Cortex of kidney (tissue), 1 donor: ENCODE measurements at places on chromosomes 16 and 17.

DNA sequence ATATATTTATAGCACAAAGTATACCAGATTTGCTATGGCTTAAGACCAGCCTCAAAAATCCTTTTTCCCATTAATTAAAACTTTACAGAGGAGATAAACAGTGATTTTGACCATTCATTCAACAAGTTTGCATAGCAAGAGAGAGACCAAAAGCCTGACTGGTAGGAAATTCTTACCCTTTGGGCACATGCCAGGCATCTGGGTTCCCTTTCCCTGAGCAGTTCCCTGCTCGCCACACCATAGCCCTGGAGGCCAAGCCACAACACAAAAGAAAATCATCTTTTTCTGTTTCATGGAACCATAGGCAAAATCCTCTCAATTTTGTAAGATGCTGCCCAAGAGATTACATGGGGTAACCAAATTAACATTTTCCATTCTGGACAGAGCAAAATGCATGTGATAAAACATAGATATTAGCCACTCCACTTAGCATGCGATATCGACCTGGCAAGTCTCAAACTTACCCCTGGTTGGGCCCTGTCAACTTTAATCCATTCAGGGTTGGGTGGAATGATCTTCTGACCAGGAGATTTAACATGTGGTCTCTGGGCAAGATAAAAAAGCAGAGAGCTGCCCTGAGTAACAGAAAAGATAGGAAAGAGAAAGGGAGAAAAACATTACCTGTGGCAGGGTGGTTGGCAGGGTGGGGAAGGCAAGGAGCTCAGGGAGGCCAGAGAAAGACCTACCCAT, 57.6 kb upstream of the B4GALNT2 start:
- no peak for DNase-seq

DNA sequence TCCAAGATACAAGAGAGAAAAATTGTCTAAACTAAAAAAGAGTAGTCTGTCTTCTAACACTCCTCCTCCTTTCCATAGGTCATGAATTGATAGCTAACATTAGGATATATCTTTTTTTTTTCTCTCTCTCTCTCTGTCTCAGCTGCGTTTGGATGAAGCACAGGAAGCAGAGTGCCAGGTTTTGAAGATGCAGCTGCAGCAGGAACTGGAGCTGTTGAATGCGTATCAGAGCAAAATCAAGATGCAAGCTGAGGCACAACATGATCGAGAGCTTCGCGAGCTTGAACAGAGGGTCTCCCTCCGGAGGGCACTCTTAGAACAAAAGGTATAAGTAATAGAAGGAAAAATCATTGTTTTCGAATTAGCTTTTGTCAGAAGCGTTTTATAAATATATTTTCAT, 32.9 kb downstream of the ABHD15 start:
- no peak for DNase-seq

GRCh38 chr16:48862087-48862532, 252.1 kb upstream of the N4BP1 start:
- no peak for DNase-seq

DNA sequence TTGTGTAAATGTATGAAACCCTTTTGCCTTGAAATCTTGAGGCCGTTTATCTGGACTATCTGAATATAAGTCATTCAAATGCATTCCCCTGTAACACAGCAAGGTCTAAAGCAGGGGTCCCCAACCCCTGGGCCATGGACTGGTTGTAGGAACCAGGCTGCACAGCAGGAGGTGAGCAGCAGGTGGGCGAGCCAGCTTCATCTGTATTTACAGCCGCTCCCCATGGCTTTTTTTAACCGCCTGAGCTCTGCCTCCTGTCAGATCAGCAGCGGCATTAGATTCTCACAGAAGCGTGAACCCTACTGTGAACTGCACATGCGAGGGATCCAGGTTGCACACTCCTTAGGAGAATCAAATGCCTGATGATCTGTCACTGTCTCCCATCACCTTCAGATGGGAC, 24.1 kb downstream of the DNAH3 start:
- DNase-seq, result no peak
